ENCODE measurements at places on chromosomes 5 and 9.

DNA sequence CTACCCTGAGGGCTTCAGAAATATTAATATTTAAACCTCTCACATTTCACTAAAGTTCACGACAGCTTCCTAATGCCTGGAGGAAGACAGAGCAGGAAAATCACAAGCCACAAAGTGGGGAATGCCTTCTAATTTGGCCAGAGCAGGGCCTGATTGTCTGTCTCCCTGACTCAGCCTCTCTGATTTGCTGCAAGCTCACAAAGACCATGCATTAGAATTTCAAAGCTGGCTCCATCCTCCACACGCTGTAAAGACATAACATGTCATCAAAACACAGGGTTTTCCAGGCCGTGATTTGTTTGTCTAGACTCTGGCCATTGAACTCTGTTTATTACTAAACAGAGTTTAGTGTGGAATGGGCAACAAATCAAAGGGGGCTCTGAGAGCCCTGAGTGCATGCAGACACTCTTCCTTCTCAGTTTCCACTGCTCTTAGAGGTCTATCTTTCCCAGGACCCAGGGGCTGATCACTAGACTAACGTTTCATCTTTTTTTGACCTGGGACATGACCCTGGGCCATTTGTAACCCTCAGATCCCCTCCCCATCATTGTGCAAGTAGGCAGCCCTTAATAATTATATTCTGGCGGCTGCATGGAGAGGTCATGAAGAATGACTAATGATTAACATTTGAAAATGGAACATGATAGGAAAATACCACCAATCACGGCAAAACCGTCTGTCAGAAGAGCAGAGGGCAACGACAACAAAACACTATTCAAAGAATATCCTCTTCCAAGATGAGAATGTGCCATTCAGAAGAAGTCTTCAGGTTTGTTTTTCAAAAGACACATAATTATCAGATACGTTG, 140.2 kb downstream of the ENC1 start:
- DNase-seq: no peak
- H3K27ac ChIP-seq: peak overlapping the region; percentile 60
- H3K27me3 ChIP-seq: no peaks in the 10 kb centered on the region
- peaks cover 39% of the 10 kb centered on the region for H3K4me1 ChIP-seq

GRCh38 chr9:99093492-99093791, 11.5 kb upstream of the TGFBR1 start:
- no peaks in the 10 kb centered on the region for H3K36me3 ChIP-seq
- no peaks in the 10 kb centered on the region for H3K27me3 ChIP-seq
- no peak overlapping the region for H3K4me3 ChIP-seq
- no peak for DNase-seq
- no peak overlapping the region for H3K27ac ChIP-seq

GRCh38 chr5:78661691-78662090, 13.1 kb upstream of the LHFPL2 start:
- no peak overlapping the region for H3K27ac ChIP-seq
- DNase-seq: no peak
- H3K36me3 ChIP-seq: no peaks in the 10 kb centered on the region
- H3K27me3 ChIP-seq: no peaks in the 10 kb centered on the region
- H3K4me3 ChIP-seq: no peak overlapping the region

DNA sequence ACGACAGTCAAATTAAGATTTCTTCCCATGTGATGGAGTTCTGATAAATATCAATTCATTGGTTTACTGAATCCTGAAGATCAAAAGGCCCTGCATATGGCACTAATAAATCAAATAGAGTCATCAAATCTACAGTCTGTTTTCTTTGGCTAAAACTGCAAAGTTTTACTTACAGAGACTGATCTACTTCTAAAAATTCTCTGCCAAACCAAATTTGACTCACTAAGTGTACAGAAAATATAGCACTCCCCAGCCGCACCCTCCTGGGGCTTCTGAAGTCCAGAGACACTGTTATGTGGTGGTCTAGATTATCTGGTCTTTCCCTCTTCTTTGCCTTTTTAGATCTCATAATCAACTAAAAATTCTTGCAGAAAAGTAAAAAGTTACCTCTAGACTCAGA, 237.7 kb downstream of the MLLT3 start:
- H3K36me3 ChIP-seq: peaks cover 11% of the 10 kb centered on the region
- H3K4me1 ChIP-seq: peaks cover 26% of the 10 kb centered on the region
- H3K27ac ChIP-seq: no peak overlapping the region
- H3K4me3 ChIP-seq: no peak overlapping the region
- no peak for DNase-seq
- H3K27me3 ChIP-seq: no peaks in the 10 kb centered on the region

- H3K4me1 ChIP-seq: no peaks in the 10 kb centered on the region
- H3K4me3 ChIP-seq: no peak overlapping the region
- H3K27ac ChIP-seq: no peak overlapping the region
Observed at GRCh38 chr9:79221084-79221483, 350.7 kb upstream of the TLE4 start.

DNA sequence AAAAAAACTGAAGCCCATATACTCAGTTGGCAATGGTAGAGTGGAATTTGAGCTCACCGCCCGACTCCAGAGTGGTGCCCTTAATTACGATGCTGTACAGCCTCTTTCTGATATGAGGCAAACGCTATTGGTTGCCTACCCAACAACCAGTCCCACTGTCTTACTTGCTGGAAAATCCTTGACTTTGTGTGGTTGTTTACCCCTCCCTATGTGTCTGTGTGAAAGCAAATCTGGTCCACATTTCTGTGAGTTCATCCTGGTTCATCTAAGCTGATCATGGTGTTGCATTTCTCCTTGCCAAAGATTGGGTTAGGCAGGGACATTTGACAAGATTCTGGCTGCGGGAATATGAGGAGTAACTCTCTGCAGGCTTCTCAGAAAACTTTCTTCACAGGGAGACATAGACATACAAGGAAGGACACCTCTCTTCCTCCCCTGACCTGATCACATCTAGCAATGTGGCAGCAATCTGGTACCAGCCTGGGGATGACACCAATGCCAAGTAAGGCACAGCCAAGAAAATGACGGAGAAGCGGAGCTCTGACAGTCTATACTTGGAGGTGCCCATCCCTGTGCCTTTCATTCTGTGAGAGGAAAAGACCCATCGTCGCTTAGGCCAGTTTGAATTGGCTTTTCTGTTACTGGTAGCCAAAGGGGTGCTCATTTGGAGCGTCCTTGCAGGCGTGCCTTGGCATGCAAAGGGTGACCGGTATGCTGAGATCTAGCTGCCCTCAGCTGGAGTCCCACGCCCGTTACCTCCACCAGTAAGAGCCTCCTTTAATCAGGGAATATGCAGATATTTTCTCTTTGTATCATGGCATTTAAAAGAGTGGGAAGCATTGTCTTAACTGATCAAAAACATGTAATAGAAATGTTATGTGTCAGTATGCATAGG, 124.3 kb downstream of the AOPEP start:
- no peak overlapping the region for H3K4me3 ChIP-seq
- H3K27me3 ChIP-seq: no peaks in the 10 kb centered on the region
- DNase-seq: no peak
- H3K36me3 ChIP-seq: peaks cover 2% of the 10 kb centered on the region

- H3K36me3 ChIP-seq: peaks cover 15% of the 10 kb centered on the region
- no peaks in the 10 kb centered on the region for H3K4me1 ChIP-seq
- H3K27me3 ChIP-seq: no peaks in the 10 kb centered on the region
- no peak overlapping the region for H3K27ac ChIP-seq
- DNase-seq: no peak
Observed at GRCh38 chr5:123771715-123772114, 259.7 kb downstream of the CSNK1G3 start.

DNA sequence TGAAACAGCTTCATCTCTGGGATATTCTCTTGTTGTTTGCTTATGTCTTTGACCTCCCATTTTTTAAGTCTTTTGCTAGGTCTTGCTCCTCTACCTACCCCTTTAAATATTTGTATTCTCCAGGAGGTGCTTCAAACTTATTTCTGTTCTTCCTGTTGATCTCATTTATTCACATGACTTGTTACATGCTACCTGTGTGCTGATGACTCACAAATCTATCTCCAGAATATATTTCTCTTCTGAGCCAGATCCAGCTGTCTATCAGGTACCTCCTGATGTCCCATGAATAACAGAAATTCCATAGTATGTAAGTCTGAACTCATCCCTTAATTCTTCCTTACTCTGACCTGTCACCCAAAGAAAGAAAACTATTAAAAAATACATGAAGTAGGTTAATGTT, 11.0 kb downstream of the NIPBL start:
- H3K36me3 ChIP-seq: peaks cover 16% of the 10 kb centered on the region
- H3K27me3 ChIP-seq: no peaks in the 10 kb centered on the region
- no peak overlapping the region for H3K27ac ChIP-seq
- peaks cover 11% of the 10 kb centered on the region for H3K4me1 ChIP-seq

DNA sequence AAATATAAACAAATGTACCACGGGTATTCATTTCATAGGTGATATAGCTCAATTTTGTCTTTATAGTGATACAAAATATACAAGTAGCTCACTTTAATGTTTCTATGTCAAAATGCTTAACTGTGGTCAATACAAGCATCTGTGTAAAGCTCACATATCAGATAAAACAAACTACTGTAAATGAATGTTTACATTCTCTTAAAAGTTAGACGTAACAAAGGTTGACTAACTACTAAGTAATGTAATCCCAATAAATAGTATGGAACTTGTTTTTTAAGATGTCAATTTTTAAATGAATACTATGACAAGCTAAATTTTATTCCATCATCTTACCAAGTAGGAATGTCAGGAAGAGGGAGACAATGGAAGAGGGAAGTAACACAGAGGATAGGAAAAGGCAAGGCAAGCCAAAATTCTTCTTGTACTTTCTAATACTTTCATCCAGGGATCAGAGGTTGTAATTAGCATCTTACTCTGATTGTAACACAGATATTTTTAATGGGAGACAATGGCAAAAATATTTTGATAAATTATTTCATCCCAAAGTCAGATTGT, 105.5 kb downstream of the STRBP start:
- DNase-seq: no peak
- H3K4me3 ChIP-seq: no peak overlapping the region
- no peak overlapping the region for H3K27ac ChIP-seq
- no peaks in the 10 kb centered on the region for H3K4me1 ChIP-seq

GRCh38 chr5:116423587-116424257, 150.9 kb downstream of the SEMA6A start:
- no peaks in the 10 kb centered on the region for H3K36me3 ChIP-seq
- peak overlapping the region; percentile 52 for H3K27ac ChIP-seq
- H3K4me1 ChIP-seq: no peaks in the 10 kb centered on the region
- no peaks in the 10 kb centered on the region for H3K27me3 ChIP-seq
- no peak for DNase-seq

- H3K4me1 ChIP-seq: peaks cover 32% of the 10 kb centered on the region
- DNase-seq: no peak
- H3K27ac ChIP-seq: no peak overlapping the region
- H3K27me3 ChIP-seq: no peaks in the 10 kb centered on the region
Observed at GRCh38 chr9:129327552-129328328, 149.7 kb upstream of the IER5L start.

- H3K4me3 ChIP-seq: no peak overlapping the region
- H3K27ac ChIP-seq: no peak overlapping the region
- no peaks in the 10 kb centered on the region for H3K27me3 ChIP-seq
- no peaks in the 10 kb centered on the region for H3K4me1 ChIP-seq
- DNase-seq: no peak
Observed at GRCh38 chr9:111839987-111840386, 45.2 kb upstream of the SHOC1 start.

DNA sequence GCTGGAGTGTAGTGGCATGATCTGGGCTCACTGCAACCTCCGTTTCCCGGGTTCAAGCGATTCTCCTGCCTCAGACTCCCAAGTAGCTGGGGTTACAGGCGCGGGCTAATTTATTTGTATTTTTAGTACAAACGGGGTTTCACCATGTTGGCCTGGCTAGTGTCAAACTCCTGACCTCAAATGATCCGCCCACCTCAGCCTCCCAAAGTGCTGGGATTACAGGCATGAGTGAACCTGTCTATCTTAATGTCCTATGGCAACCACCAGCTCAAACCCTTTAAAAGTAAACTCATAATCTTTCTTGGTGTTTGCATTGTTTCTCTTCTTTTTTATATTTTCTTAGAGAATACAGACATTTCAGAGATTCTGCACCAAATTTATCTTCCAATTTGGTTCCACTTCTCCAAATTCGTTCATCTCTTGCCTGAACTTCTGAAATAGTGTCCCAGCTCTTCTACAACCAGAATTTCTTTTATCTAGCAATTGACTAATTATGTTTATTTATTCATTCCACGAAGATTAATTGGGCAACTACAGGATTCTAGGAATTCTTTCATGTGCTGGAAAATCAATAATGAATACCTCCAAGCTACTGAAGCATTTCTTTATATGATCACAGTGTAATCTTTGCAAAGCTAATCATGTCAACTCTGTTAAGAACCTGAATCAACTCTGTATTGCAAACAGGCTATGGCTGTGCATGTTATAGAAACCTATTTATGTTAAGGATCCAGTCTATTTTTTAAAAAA, 60.0 kb upstream of the TYRP1 start:
- H3K27me3 ChIP-seq: no peaks in the 10 kb centered on the region
- no peak for DNase-seq
- no peaks in the 10 kb centered on the region for H3K36me3 ChIP-seq
- no peak overlapping the region for H3K27ac ChIP-seq
- no peak overlapping the region for H3K4me3 ChIP-seq

DNA sequence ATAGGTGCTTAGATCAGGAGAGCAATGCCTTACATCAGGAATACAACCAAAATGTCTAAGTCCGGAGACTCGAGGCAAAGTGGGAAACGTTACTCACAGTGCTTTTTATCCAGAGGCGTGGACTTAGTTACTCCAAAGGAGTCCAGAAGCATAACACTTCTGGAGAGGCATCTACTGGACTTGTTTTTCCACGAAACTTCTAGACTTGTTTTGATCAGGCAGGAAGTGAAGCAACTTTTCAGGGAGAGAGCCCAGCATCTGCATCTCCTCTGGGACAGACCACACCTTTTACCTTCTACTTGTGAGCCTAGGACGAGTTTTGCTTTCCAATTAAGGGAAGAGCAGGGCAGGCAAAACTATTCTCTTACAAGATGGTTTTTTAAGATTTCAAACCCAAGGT, 1.2 kb upstream of the TJP2 start:
- no peaks in the 10 kb centered on the region for H3K36me3 ChIP-seq
- peaks cover 55% of the 10 kb centered on the region for H3K27me3 ChIP-seq
- H3K4me1 ChIP-seq: peaks cover 20% of the 10 kb centered on the region
- no peak for DNase-seq
- H3K27ac ChIP-seq: no peak overlapping the region
- H3K4me3 ChIP-seq: peak overlapping the region; percentile 81

DNA sequence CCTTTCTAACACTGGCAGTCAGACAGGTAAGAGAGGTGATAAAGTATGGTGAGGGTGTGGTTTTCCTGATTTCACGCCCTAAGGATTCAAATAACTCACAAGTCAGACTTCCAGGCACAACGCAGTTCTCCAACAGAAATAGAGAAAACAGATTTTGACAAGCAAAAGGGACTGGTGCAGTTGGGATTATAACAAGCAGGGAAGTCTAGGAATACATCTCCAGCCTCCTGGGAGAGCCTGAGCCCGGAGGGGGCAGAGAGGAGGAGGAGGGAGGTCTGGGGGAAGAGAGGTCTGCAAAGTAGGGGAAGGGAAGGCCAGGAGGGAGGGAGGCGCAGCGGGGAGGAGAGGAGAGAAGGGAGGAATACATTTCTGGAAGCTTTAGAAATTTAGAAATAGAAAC, 1.6 kb downstream of the CMBL start:
- DNase-seq: no peak
- H3K27me3 ChIP-seq: no peaks in the 10 kb centered on the region
- no peak overlapping the region for H3K27ac ChIP-seq
- H3K4me3 ChIP-seq: peak overlapping the region; percentile 89

All from neural crest cell (in vitro differentiated cells).